ENCODE measurements at places on chromosomes 2 and 18. TPM values are rescaled to one million over a fixed set of nuclear protein-coding genes. Genes with fewer than 3 reads are reported as not detected.

GRCh38 chr2:190670182-190670946 is 21.5 kb downstream of the NAB1 start:
- no peak for DNase-seq

IL37 gene
- total RNA-seq, result not detected

DNA sequence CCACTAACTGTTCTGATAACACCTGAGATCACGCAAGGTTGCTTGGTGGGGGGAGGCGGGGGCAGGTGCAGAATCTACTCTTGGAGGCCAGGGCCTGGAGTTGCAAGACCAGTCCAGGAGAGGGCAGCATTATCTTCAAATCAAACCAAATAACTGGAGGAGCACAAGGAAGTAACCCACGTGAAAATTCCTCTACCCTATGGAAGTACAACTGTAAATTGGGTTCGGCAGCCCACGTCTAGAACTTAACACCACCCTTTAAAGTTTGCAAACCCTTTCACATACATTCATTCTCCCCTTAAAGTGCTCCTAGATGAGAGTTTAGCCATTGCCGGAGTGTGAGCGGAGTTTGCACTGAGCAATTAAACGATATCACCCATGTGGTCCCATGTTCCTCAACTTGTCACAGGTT is 19.6 kb upstream of the CXCR1 start:
- peak; percentile 57 for DNase-seq

- DNase-seq, result no peak
Measured at GRCh38 chr2:109305490-109306167, 176.6 kb downstream of the SH3RF3 start.

KATNAL2 gene
- 1.7 TPM for total RNA-seq

LBX2 gene
- total RNA-seq, result 0.73 TPM

DNA sequence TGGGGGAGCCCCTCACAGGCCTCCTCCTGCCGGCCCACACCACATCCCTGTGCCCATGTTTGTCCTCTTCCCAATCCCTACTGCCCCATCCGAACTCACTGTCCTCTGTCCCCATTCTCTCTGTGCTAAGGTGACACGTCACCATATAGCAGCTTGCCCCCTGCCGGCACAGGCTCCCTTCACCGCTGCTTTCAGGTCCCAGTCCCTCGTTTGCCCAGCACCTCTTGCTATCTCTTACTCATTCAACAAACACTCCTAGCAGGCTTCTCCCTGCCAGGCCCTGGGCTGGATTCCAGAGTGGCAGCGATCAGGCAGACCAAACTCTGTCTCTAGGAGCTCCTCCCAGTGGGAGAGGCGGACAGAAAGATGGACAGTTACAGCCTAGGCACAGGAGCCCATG is 74.3 kb downstream of the TFCP2L1 start:
- DNase-seq, result peak; percentile 5

DNA sequence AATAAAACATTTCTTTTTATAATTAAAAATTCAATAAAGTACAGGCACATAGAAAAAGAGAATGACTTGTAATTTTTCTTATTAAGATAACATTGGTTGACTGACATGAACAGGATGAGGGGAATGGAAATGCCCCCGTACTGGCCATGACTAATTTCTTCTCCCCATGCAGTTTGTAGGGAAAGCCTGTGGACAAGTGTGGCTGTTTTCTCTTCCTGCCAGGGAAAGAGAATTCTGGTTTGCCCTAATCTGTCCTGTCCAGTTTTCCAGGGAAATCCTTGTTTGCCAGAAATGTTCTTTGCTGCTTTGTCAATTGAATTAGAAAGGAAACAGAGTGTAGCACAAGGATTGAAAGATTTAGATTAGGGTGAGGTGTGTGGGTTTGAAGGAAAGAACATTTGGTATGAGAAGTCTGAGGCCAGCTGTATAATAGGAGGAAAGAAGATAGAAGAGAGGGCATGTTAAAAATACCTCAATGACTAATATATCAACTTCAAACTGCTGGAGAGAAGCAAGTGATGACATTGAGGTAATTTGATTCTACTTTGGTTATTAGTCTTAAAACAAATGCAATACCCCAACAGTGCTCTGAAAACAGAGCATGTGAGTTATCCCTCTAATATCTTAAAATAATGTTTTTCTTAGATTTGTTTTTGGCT is 593.9 kb upstream of the ZNF804A start:
- DNase-seq, result no peak

DNA sequence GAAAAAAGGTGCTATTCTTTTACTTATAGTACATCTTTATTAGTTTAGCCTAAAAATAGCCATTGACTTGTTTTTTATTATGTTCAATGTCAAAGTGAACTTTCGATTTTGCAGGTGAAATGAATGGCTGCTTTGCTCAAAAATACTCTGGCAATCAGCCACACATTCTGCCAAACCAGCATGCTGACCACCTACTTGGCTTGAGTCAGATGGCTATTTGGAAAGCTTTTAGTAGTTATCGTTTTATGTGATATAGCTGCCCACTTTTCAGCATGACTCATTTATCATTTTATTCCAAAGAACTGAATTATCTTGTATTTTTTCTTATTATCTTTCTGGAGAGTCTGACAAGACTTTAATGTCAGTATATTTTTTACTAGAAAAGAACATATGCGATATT is 1615.8 kb upstream of the TMEFF2 start:
- no peak for DNase-seq

- DNase-seq, result peak; percentile 91
Measured at GRCh38 chr18:36352384-36352783, 54.9 kb downstream of the FHOD3 start.

RFX8 gene
- total RNA-seq, result 5.4 TPM

CCDC138 gene
- total RNA-seq, result 6.9 TPM

DNA sequence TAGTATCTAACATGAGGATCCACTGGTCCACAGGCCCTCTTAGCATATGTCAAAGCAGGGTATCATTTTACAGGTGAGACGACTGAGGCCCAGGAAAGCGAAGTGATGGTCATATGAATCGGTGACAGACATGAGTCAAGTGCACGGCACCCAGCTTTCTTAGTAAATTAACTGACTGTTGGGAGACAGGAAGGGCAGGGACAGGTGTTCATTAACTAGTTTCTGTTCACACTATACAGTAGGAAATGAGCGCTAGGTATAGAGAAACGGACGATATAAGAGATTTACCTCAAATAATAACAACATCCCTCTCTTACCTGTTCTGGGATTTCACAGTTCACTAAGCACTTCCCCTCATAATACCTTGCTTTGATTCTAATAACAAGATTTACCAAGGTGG is 1.7 kb upstream of the SMARCAL1 start:
- no peak for DNase-seq

DNA sequence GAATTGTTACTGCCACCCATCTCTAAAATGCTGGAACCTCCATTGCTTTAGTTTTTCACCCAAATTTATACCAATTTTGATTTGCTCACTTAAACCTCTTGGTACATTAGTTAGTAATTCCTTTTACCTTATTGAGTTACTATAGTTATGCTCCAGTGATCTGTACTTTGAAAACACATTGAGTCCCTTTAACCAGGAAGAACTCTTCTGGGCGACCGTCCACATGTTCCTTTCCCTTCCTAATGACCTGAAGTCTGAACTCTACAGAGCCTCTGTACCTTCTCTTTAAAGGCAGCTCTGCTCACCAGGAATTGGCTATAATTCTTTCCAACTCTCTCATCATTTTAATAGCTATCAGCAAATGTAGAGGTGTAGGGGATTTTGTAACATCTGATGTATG is 290.0 kb downstream of the NEDD4L start:
- no peak for DNase-seq

INPP5D gene
- 0.42 TPM for total RNA-seq

DNA sequence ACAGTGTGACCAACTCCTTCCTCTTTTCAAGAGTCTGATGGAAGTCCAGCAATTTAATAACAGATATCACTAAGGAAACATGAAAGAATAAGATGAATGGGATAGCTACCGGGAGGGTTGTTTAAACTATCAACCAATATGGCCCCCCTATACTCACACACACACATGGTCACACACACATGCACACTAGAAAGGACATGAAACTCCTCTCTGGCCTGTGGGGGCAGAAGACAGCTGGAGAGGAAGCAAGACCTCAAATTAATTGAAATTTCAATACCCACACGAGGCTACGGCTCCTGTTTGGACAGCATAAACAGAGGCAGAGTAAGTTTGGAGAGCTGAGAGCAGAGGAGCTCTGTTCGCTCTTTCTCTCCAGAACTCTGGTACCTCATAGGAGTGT is 34.7 kb upstream of the REEP1 start:
- no peak for DNase-seq

- DNase-seq, result no peak
Measured at GRCh38 chr2:235506997-235507615, 13.3 kb downstream of the AGAP1 start.

SLC4A3 gene
- total RNA-seq, result 13.5 TPM

DNA sequence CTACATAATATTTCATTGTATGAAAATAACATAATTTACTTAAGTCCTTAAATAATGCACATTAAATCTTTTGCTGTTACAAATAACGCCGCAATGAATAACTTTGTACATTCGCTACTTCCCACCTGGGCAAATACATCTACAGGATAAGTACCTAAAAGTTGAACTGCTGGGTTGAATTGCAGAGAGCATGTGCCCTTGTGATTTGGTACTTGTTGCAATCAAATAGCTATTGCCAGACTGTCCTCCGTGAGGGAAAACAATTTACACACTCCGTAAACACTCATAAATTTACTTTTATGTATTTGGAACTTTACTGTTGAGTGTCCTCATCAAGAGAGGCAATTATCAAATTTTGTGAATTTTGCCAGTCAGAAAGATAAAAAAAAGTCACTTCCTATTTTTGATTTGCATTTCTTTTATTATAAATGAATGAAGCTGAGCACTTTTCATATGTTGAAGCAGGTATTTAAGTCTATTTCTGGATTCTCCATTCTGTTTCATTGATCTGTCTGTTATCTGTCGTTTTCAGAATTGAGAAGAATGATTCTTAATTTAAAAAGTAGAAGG is 140.8 kb upstream of the SERTAD2 start:
- no peak for DNase-seq

- DNase-seq, result no peak
Measured at GRCh38 chr2:8234253-8234652, 447.6 kb upstream of the ID2 start.

- peak; percentile 19 for DNase-seq
Measured at GRCh38 chr2:205405194-205405593, 277.1 kb upstream of the NRP2 start.

GRCh38 chr2:12770300-12770968 is 53.7 kb downstream of the TRIB2 start:
- no peak for DNase-seq

NYAP2 gene
- not detected for total RNA-seq

DNA sequence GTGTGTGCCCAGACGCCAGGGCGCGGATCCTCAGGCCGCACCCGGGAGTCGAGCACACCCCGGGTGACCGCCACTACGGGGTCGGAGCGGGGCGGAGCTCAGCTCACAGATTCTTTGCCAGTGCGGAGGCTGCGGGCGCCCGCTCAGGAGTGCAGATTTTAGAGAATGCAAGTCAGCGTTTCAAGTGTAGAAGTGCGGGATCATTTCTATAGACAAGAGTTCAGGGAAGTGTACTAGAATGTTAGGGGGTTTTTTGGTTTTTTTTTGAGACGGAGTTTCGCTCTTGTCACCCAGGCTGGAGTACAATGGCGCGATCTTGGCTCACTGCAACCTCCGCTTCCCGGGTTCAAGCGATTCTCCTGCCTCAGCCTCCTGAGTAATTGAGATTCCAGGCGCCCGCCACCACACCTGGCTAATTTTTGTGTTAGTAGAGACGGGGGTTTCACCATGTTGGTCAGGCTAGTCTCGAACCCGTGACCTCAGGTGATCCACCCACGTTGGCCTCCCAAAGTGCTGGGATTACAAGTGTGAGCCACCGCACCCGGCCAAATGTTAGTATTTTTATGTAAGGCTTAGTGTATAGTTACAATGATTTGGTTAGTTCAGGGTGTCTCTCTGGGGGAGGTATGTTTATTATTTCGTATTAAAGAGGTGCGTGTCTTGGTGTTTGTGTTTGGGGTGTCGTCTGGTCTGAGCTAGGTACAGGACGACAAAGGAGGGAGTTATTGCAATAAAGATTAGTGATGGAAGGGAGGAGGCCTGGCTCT is 619 bp upstream of the FAM168B start:
- DNase-seq, result no peak

DNA sequence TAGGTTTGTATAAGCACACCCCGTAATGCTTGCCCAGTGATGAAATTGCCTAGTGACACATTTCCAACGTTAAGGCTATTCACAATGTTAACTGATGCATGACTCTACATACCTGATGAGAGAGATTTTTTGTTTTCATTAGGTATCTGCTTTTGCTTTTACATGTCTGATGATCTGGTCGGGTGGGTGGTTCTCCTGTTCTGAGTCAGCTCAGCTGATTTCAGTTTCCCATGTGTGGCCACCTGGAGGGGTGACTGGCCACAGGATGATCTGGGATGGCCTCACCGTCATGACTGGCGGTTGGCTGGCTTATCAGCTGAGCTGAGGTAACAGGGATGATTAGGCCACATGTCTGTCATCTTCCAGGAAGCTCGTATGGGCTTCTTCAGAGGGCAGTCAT is 33.8 kb upstream of the ACYP2 start:
- DNase-seq, result no peak

GYPC gene
- 20.0 TPM for total RNA-seq

DNA sequence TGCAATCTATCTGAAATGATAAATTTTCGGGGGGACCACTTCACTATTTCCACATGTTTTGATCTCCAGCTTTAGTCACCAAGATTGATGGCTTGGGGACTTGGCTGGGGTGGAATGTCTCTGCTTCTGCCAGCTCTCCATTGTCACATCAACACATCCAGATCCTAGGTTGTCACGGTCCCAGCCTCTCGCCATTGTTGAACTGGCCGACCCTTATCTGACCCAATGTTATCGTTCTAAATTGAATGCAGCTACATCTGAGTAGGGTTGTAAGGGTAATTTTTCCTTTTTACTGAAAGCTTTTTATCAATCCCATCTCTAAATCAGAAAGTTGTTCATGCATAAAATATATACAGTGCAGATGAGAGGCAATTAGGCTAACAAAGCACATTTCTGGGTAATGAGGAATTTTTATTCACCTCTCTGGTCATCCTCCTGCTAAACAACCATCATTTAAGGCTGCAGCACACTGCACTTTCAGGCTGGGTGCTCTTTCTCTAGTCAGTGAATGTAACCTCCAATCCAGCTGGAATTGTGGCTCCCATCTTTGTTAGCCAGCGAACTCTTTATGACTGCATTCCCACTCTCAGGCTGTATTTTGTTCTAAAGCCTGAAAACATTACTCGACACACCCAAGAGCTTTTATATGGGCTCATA is 128.2 kb downstream of the COL4A4 start:
- DNase-seq, result no peak
